Pancreas (tissue), 10 donors: ENCODE measurements at places on chromosomes 6 and 20. TPM values are rescaled to one million over a fixed set of nuclear protein-coding genes. Genes with fewer than 3 reads are reported as not detected.

HMGCLL1 gene
- 2.0 TPM for total RNA-seq

DEFB124 gene
- total RNA-seq: not detected

PTCHD4 gene
- 0.23 TPM for total RNA-seq

SIRPB2 gene
- total RNA-seq: 3.4 TPM

ENPP3 gene
- not detected for total RNA-seq

ZKSCAN3 gene
- 1.8 TPM for total RNA-seq

HSPA12B gene
- 2.1 TPM for total RNA-seq

GPR63 gene
- 1.4 TPM for total RNA-seq

CTAGE9 gene
- total RNA-seq: not detected

LY6G6D gene
- not detected for total RNA-seq

YWHAB gene
- 68.6 TPM for total RNA-seq

POPDC3 gene
- not detected for total RNA-seq

FAM217A gene
- 0.16 TPM for total RNA-seq

TEAD3 gene
- total RNA-seq: 4.0 TPM

RAET1E gene
- not detected for total RNA-seq

DEFB132 gene
- not detected for total RNA-seq

CLPSL1 gene
- 36.9 TPM for total RNA-seq

IFNGR1 gene
- total RNA-seq: 31.5 TPM

SUMO4 gene
- 0.75 TPM for total RNA-seq

KCNB1 gene
- 2.5 TPM for total RNA-seq

UBE3D gene
- 3.4 TPM for total RNA-seq

TGM3 gene
- total RNA-seq: not detected

RAET1L gene
- not detected for total RNA-seq

DOK5 gene
- 1.2 TPM for total RNA-seq

ESR1 gene
- 0.19 TPM for total RNA-seq

THBS2 gene
- 2.4 TPM for total RNA-seq

TOX2 gene
- 1.00 TPM for total RNA-seq

HDGFL1 gene
- not detected for total RNA-seq

ZSCAN23 gene
- 1.1 TPM for total RNA-seq

SPDEF gene
- 1.2 TPM for total RNA-seq

MAPK13 gene
- 46.3 TPM for total RNA-seq
